ENCODE measurements at places on chromosomes 4 and X.

- no peak for DNase-seq
These were observed 190.7 kb downstream of the OR13H1 start for GRCh38 chrX:131734621-131735020.

DNA sequence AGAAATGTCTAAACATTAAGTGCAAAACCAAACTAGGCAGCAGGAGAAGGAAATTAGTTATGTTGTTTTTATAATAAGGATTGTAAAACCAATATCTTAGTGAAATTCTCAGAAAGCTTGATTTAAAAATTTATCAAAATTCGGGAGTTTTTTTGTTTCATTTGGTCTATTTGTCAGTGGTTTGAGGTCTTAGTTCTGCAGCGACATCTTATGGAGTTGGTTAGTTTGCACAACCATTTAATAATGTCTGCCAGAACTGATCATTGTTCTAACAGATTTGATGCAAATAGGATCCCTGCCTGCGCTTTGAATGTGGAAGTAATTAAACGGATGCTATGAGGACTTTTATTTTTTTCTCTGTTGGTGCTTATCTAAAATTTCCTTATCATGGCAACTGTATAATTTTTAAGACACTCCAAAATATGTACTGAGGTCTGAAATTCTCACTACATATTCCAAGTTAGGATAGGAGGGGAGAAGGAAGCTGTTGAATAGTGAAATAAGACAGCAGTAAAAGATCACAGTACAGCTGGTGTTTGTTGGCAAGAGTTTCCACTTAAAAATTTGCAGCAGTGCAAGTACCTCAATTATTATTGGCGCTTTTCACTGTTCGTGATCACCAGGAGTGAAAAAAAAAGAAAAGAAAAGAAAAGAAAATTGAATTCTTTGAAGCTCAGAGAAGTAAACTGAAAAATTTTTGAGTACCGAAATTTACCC lies 2521.4 kb downstream of the ARAP2 start:
- no peak for DNase-seq

DNA sequence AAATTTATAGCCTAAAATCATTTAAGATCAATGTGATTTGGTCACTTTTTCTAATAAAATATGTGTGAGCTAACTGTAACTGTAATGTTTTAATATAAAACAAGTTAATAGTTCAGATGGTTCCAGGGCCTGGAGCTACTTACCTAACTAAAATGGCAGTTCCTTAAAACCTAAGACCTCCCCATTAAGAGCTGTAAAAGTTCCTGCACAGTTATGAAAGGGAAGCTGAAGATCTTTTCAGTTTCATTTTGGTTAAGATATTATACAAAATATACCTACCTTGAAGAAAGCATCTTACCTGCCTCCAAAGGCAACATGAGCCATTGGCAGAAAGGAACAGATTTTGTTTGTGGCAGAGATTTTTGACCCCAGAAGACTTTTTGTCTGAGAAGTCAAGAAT lies 30.1 kb downstream of the HPF1 start:
- no peak for DNase-seq

DNA sequence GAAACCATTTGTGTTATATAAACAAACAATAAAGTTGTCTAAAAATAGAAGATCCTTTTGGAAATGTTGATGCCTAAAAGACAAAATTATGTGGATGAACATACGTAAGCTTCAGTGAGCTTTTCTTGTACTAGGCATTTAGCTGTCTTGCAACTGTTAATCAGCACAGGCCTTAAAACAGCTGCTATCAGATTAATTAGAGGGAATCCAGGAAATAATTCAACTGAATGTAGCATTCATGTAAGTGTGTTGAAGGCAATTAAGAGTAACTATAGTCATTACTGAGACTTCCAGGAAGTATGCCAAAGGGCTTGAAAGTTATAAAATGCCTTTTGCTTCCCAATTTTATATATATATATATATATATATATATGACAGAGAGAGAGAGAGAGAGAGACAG lies 248.7 kb downstream of the IL1RAPL1 start:
- DNase-seq: no peak

- no peak for DNase-seq
These were observed 86.7 kb downstream of the PSAPL1 start for GRCh38 chr4:7347981-7348380.

- DNase-seq: peak; percentile 13
These were observed 7.4 kb upstream of the KDR start for GRCh38 chr4:55132775-55133174.

GRCh38 chr4:8594097-8595038 lies 1.8 kb downstream of the CPZ start:
- DNase-seq: peak; percentile 93

DNA sequence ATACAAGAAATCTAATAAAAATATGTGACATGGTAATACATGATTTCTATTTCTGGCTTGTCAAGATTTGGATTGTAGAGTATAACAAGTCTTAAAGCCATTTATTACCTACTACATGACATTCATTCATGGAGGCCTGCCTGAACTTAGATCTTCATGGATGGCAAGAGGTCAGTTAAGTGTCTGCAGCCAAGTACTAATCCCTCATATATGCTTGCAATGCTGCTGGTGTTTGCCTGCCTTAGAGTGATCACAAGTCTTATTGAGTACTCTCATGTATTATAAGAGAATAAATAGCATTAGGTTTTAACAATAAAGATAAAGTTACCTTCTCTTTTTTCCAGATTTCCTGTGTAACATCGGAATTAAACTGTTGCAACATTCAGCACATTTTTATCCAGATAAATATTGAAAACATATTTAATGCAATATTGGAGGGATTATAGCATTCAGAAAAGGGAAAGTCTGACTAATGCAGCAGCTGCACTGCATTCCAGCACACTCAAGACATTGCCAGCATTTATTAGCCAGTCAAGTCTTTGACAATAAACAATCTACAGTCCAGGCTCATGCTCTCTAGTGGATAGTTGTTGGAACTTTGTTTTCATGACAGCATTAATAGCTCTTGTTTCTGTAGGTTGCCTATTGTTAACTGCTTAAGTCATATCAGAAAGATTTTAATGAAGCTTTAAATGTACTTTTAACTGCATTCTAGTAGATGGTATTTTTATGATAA lies 737.1 kb downstream of the FAT4 start:
- no peak for DNase-seq

- no peak for DNase-seq
These were observed 571.9 kb upstream of the FAM241A start for GRCh38 chr4:111573386-111573785.

- no peak for DNase-seq
These were observed 1029.5 kb downstream of the C4orf33 start for GRCh38 chr4:130125467-130125866.

- no peak for DNase-seq
These were observed 78.2 kb upstream of the PRSS48 start for GRCh38 chr4:151198748-151199147.

DNA sequence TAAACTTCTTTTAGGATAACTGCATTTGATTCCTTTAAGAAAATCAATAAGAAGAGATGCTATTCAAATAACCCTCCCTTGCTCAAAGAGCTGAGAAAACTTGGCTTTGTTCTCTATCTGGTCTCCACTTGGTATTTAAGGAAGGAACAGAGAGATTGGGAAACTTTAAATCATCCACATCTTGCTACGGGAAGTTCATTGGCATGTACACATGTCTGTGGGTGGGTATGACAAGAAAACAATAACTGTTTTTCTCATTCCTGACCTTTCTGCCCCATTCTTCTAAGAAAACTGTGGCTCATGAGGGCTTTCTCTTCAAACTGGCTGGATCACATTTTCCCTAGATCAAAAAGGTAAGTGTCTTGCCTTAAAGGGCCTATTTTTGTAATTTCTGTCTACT lies 6.0 kb downstream of the SEL1L3 start:
- no peak for DNase-seq

DNA sequence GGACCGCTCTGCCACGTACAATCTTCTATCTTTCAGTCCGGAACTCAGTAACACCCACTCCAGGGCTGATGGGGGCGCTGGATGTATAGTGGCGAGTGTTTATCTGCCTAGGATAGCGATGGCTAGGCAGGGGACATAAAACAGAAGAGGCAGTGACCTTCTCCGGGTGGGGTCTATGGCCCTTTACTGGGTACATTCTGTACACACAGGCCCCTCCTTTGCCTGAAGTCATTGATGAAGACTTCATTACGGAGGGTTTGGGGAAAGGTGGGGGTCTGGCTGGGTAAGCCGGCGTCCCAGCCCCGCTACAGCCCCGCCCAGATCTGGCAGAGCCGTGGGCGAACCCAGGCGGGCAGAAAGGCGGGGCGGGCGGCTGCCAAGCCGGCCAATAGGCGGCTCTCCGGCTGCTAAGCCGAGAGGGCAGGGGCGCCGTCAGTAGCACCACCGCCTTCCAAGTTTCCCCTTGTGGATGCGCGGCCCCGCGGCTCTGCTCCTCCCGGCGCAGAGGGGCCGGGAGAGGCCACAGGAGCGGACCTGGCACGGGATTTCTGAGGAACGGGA lies at the start of gene CHST7:
Gene CHST7 (plus strand): TSS at position 435 of the 561 bp plus-strand sequence. CDS start 167 bp downstream, outside the sequence.
- peak; percentile 88 for DNase-seq

DNA sequence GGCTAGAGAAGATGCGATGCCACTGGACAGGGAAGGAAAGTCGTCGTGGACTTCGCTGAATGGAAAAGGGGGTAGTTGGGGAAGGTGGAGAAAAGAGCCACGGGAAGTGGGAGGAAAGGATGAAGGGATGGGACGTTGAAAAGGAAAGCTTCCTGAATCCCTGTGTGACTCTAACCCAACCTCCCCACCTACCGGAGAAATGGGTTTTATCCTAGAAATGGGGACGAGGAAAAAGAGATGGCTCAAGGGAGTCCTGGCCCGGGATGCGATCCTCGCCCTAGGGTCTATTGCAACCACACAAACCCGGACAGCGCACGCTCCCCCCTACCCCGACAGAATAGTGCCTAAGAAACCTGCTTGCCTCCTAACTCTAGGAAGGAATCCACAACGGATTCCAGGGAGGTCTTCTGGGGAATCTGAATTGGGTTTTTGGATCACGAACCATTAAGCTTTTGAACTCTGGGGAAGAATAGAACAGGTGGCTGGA lies 738 bp upstream of the TSPAN5 start:
- peak; percentile 43 for DNase-seq

- no peak for DNase-seq
These were observed 451.0 kb upstream of the ZFP42 start for GRCh38 chr4:187544461-187545053.

GRCh38 chr4:1384675-1385372 lies 21.4 kb downstream of the NKX1-1 start:
- DNase-seq: no peak

GRCh38 chrX:1164322-1165288 lies 47.8 kb downstream of the CRLF2 start:
- DNase-seq: peak; percentile 54

DNA sequence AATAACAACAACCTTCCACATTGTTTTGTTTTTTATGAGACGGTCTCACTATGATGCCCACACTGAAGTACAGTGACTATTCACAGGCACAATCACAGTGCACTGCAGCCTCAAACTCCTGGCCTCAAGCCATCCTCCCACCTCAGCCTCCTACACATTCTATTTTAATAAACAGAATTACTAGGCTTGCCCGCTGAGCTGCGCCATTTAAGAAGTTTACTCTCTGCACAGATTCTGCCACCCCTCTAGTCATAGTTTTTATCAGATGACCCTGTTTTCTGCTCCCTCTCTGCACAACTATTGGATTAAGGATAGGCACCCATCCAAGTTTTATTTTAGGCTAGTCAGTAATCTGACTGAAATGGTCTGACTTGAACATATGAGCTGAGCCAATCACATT lies 11.3 kb upstream of the COX18 start:
- no peak for DNase-seq
